ENCODE measurements at places on chromosomes 16 and 17. TPM values are rescaled to one million over a fixed set of nuclear protein-coding genes. Genes with fewer than 3 reads are reported as not detected.
A peak's percentile ranks its signal among the peaks of the same experiment; 100 is the strongest.

DNA sequence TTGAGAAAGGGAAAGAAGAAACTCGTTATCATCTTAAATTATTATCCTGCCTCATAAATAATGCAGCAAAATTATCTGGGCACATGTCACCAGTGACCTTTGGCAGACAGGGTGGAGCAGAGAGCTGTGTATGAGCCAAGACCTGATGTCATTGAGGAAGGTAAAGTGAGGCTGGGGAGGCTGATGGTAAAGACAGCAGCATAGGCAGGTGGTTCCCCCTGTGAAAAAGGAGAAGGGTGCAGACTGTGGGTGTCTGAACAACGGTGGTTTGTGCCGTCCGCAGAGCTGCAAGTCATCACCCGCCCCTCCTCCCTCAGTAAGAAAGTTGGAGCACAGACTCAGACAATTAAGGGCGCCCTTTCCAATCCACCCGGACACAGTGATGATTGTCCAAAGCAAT, 30.8 kb upstream of the METTL16 start:
- DNase-seq: no peak

- DNase-seq: no peak
Observed at GRCh38 chr16:85782451-85782850, 16.9 kb downstream of the EMC8 start.

DNA sequence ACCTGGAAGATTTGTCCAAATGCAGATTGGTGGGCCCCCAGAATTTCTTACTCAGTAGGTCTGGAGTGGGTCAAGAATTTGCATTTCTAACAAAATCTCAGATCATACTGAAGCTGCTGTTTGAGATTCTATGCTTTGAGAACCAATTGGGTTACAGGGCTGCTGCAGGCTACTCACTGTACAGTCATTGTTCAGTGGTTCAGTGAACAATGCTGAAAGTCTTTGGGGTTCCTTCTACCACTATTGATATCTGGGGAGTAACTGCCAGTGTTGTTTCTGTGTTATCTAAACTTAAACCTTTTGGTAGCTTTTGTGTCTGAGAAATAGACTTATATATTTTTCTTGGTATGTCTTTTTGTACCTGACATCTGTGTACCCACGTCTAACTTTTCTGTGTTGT, 187.5 kb downstream of the TANC2 start:
- DNase-seq: no peak

DNA sequence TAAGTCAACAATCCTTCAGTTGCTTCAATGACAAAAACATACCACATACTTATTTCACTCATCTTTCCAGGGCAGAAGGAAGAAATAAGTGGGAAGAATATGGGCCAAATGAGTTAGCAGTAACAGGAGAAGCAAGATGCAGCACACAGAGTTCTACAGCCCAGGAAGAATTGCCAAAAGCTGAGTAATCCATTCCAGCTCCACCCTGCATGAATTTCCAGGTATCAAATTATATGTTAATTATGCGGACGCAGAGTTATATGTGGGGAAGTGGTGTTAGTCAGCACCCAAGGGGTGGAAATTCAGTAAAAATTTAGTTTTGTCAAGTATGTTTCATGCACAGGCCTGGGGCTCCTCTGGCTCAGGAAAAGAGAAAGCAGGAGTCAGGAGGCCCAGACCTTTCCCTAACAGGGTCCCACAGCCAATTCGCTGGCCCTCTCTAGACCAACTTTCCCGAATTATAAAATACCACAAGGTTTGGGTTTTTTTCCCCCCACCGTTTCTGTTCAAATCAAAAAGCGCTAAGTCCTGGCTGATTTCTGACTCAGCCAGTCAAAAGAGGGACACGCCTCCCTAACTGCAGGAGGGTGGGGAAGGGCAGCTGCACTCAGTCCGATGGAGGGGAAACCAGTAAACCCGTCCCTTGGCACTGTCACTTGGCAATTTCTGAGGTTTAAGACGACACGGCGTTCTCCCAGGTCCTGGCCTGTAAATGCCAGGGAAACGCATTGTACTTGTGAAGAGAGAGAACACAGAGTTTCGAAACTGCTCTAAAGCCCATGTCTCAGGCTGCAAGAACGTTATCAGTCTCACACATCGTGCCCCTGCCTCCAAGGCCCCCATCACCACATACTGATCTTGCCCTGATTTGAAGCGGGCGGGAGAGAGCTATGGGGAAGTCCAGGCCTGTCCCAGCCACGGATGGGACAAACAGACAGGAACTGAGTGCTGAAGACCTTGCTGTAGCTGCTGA, 58.1 kb downstream of the ZFHX3 start:
- DNase-seq: peak; percentile 86

DNA sequence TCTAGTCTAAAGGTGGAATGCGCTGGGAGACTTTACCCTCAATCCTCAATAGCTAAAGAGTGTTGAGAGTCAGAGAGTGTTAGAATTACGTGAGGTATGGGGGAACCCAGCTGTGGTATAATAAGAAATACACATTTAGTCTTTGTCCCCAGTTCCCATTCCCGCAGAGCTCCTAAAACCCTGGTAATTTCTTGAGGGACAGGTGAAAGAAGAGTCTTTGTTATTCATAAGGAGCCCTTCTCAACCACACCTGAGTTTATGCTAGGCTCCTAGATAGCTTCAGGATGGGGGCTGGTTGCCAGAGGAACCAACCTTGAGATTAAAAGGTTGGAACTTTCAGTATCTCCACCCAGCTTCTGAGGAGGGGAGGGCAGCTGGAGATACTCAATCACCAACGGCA, 5.8 kb downstream of the ZNF18 start:
- DNase-seq: no peak

Gene CCL8
- not detected for polyA plus RNA-seq

Gene SCIMP
- 0.27 TPM for polyA plus RNA-seq

Gene KRTAP4-5
- not detected for polyA plus RNA-seq

Gene CFAP97D1
- 0.17 TPM for polyA plus RNA-seq

All from psoas muscle (tissue), 8 donors.